ENCODE measurements at places on chromosomes 16 and 17.

DNA sequence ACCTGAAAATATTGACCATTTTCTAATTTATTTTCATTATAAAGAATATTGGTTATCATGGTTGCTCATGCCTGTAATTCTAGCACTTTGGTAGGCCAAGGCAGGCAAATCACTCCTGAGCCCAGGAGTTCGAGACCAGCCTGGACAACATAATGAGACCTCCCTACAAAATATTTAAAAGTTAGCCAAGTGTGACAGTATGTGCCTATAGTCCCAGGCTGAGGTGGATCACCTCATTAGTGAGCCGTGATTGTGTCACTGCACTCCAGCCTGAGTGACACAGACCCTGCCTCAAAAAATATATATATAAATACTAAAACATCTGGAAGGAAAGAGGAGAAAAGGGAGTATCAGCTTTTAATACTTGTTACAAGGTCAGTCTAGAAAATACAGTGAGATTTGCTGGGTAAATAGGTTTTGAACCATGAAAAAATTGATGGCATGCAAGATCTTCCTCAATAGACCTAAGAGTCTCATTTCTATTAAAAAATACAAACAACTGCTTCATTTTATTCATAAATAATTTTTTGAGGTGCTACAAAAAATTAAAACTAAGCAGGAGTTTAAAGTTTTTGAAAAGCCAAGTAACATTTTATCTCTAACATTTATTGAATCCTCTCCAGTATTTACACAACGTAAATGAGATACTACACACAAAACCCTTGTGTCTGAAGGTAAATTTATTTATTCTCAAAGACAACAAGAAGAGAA is 47.7 kb downstream of the TUBD1 start:
- DNase-seq: no peak

- DNase-seq: peak; percentile 69
These were observed 35.1 kb downstream of the IGF2BP1 start for GRCh38 chr17:49031965-49032928.

GRCh38 chr16:88800277-88800592 is 3.4 kb upstream of the CDT1 start:
- DNase-seq: no peak

DNA sequence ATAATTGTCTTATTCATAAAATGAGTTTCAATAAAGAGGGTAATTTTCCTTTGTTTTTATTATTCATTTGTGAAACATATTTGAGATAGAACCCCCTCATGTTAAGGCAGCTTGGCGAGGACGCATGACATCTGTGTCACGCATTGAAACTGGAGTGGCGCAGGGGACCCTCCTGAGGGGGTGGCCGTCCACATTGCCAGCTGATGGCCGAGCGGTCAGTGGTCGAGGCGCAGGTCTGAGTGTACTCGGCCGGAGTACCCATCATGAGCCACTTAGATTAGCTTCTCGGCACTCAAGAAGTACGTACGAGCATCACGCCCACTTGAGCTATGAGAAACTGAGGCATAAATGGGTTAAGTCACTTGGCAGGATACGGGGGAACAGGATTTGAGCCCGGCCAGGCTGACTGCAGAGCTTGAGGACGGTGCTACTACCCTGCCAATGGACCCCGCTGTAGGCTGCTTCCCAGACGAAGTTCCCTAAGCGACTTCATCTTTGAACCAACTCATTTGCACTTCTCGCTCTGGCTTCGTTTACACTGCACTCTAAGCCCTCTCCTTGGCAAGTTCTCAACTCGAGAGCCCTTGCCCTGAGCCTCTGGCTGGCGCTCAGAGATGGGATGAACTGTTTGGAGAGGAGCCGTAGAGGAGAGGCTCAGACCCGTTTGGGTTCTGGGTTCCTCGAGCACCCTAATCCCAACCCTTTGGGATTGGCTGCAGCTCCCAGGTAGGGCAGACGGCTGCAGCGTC is 91.8 kb downstream of the SDK2 start:
- DNase-seq: no peak

GRCh38 chr17:75371981-75372380 is 33.5 kb downstream of the GRB2 start:
- no peak for DNase-seq

GRCh38 chr16:68281368-68282063 is 17.2 kb downstream of the SLC7A6 start:
- no peak for DNase-seq

GRCh38 chr16:84047626-84048025 is 5.0 kb upstream of the SLC38A8 start:
- DNase-seq: no peak

DNA sequence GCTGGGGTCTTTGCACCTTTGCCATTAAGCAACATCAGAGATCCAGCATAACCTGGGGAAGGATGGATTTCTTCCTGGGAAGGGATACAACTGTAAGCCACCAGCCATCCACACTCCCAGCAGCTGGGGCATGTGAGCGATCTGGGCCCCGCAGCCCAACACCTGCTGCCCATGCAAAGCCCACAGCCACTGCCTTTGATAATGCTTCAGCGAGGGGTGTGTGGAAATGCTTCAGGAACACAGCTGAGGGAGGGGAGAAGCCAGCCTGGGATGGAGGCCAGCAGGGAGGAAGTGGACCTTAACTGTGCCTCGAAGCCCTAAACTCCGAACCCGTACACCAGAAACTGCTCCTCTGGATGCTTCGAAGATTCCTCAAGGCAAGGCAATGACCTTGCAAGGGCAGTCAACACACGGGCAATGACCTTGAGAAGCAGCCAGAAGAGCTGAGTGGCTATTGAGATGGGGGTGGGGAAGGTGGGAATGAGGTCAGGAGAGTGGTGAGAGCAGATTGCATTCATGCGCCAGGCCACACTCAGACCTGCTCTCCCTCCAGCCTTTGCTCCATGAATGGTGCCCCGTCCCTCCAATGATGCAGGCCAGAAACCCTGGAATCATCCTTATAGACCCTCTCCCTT is 49.1 kb downstream of the KATNIP start:
- DNase-seq: no peak

DNA sequence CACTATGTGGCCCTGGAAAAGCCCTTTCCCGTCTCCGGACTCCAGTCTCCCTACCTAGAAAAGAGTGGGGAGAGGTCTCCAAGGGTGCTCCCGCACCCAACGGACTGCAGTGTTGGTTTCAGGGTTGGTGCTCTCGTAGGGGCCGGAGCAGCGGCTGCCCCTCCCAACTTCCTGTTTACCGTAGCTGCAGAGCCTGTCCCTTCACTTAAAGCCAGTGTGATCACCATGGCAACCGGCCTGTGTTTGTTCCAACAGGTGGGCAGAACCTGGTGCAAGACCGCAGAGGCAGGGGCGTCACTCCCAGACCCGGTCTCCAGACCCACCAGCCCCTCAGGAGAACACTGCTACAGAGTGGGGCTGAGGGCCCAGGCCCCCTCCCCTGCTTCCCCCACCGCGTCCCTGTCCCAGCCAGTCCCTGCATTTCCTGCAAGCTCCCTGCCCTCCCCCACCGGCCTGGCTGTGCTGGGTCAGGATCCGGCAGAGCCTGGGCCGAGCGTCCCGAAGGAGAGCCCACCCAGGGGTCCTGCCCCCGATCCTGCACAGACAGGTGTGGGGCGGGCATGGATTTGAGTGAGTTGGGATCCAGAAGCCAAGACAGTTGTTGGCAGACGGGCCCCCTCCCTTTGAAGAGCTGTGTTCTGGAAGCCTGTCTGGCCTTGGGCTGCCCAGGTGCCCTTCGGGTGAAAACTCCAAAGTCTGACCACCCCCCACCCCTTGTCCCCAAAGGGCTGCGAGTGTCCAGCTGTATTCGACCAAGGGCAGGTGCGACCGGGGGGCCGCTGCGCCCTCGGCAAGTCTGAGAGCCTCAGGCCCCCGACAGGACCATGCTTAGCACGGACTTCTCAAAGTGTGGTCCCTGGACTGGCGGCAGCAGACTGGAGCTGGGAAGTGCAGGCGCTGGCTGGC is 1.5 kb upstream of the BAIAP3 start:
- DNase-seq: no peak

- no peak for DNase-seq
These were observed 194.1 kb upstream of the GSE1 start for GRCh38 chr16:85418978-85419491.

DNA sequence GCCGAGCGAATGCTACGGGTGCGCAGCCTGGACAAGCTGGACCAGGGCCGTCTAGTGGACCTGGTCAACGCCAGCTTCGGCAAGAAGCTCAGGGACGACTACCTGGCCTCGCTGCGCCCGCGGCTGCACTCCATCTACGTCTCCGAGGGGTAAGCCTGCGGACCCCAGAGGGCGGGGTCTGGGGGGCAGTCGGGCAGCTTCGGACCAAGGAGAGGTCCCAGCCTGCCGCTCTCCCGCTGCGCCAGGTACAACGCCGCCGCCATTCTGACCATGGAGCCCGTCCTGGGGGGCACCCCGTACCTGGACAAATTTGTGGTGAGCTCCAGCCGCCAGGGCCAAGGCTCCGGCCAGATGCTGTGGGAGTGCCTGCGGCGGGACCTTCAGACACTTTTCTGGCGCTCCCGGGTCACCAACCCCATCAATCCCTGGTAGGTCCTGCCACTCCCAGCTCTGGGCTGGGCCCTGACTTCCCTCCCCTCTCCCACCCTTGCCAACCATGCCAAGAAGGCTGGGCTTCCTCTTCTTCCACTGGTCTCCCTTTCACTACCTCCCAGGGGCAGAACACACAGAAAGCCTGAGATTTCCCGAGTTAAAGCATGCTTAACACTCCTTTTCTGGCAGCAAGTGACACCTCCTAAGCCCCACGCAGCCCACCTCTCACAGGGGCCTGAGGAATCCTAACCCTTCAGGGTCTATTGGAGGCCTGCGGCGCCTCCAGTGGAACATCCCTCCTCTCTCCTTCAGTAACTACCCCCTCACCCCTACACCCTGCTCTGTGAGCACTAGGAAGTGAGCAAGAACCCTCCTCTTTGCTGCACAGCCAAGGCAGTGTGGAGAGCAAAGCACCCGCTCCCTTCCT is 3.2 kb downstream of the NAGS start:
- no peak for DNase-seq

GRCh38 chr16:4888428-4889135 is 41.3 kb downstream of the UBN1 start:
- no peak for DNase-seq
